ENCODE measurements at places on chromosomes 12 and 14.

DNA sequence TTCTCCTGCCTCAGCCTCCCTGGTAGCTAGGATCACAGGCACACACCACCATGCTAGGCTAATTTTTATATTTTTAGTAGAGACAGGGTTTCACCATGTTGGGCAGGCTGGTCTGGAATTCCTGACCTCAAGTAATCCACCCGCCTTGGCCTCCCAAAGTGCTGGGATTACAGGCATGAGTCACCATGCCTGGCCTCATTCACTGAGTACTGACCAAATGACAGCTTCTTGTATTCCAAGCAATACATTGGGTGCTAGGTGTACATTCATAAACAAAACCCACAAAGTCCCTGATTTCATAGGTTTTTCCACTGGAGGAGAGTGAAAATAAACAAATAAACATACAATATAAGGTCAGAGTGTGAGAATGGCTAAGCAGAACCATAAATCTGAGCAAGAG lies 136.3 kb downstream of the HELB start:
- DNase-seq: no peak

GRCh38 chr12:64560396-64561301 lies 49.6 kb upstream of the RASSF3 start:
- DNase-seq: no peak

- no peak for DNase-seq
Measured at GRCh38 chr14:20417250-20418186, 4.2 kb upstream of the TEP1 start.

- DNase-seq: no peak
Measured at GRCh38 chr12:100234166-100234565, 32.7 kb downstream of the DEPDC4 start.

- no peak for DNase-seq
Measured at GRCh38 chr12:28294300-28294699, 104.0 kb downstream of the CCDC91 start.

GRCh38 chr12:56224954-56225353 lies 812 bp downstream of the NABP2 start:
- DNase-seq: no peak

- DNase-seq: no peak
Measured at GRCh38 chr12:77248036-77248435, 182.7 kb upstream of the E2F7 start.

DNA sequence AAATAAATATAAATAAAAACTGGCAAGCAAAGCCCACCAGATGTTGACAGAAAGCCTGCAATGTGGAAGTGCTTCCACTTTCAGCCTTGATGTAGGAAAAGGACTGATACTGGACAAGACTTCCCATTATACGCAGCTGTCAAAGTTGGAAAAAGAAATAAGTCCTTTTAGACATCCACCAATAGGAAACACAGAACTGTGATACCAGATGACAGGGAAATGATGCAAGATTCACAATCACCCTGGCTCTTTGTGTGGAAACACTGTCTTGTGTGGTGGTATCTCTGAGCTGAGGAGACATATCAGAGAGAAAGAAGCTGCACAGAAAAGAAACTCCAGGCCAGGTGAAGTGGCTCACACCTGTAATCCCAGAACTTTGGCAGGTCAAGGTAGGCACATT lies 13.8 kb upstream of the METAP2 start:
- no peak for DNase-seq

GRCh38 chr14:55454264-55455002 lies 14.0 kb upstream of the TBPL2 start:
- DNase-seq: peak; percentile 52

- no peak for DNase-seq
Measured at GRCh38 chr14:52703664-52704063, 3.3 kb upstream of the PSMC6 start.

GRCh38 chr14:65336191-65336591 lies 76.3 kb upstream of the FUT8 start:
- DNase-seq: no peak

DNA sequence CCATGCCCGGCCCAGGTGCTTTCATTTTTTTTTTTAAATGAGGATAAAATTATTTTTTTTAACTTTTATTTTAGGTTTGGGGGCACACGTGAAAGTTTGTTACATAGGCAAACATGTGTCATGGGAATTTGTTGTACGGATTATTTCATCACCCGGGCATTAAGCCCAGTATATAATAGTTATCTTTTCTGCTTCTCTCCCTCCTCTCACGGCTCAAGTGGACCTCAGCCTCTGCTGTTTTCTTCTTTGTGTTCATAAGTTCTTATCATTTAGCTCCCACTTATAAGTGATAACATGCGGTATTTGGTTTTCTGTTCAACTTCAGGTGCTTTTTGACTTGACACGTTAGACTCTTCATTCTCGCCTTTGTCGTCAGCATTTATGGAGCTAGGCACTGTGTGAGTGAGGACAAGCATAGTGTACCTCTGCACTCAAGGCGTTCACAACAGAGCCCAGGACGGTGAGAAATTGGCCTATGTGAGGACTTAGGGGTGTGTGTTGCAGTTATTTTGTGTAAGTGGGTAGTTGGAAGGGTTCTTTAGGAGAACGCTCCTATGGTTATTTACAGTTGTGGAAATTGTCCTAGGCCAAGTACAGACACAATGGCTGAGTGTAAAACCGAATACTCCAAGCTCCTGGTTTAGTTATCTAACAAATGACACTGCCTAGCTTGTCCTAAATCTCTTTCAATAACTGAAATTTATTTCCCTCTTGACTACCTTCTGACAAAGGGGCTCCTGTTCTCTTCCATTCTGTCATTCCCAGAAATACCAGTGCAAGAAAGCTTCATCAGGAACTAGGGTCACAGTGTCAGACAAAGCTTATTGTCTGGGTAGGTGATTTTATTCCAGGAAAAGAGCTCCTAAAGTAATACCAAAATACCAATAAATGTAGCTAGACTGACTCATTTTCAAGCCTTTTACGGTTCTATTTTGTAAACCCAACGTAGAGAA lies 200.5 kb upstream of the PRICKLE1 start:
- DNase-seq: no peak

DNA sequence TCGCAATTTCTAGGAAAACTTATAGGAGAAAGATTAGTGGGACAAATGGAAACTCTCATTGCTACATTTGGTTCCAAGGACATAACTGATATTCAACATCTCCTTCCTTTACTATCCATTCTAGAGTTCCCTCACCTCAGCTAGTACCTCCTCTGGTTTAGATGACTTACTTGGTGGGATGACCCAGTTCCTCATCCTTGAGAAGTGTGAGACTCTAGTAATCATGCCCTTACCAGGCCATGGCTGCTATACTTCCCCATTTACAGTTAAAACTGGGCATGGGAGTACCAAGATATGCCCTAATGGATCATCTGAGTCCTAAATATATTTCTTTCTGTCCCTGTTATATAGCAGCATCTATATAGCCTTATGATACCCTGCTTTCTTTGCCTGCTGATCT lies 58.1 kb downstream of the IFT81 start:
- DNase-seq: no peak

DNA sequence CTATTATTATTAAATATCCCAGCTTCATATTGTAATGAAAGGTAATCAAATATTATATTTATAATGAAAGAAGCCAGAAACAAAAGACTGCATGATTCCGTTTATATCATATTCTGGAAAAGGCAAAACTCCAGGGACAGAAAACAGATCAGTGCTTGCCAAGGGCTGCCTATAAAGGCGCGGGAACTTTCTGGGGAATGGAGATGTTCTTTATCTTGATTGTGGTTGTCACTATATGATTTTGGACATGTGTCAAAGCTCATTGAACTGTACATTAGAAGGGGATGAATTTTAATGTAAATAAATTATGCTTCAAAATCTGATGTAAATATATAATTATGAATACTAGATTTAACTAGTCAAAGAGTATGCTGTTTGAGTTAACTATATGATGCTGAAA lies 115.4 kb upstream of the KRAS start:
- DNase-seq: no peak

DNA sequence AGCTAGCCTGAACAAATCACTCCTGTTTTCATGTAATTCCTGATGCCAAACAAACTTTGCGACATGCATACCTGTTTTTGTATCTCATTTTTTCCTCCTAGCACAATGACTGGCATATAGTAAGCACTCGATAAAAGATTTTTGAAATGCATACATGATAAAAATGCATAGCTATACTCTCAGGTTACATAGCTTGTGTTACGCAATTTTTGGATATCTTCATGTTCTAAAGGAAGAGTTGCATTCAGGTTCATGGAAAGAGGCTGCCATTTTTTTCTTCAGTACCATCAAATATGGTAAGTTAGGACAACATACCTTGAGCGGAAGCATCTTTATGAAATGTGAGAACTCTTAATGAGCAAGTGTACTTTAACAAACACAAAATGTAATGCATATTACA lies 284.8 kb upstream of the DIO2 start:
- DNase-seq: no peak

DNA sequence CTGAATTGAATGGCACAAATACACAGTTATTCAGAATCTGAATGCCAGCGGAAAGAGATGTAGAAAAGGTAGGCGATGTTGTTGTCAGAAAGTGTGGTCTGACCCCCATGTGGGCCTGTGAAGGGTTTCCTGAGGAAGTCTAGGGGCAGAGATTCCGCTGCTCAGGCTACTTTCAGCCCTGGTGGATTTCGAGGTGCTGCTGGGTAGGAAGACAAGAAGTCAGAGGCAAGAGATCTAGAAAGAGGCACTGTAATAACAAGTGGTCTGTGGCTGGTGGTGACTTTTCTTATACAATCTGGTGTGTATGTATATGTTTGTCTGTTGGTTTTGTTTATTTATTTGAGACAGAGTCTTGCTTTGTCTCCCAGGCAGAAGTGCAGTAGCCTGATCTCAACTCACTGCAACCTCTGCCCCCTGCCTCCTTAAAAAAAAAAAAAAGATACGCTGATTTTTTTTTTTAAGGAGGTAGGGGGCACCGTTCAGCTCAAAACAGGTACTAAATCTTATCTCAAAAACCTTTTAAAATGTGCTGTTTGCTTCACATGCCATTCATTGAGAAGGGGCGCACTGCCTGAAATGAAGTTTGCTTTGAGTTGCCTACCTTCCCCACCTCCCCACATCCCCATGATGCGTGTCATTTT lies 27.1 kb upstream of the MANSC4 start:
- DNase-seq: no peak

DNA sequence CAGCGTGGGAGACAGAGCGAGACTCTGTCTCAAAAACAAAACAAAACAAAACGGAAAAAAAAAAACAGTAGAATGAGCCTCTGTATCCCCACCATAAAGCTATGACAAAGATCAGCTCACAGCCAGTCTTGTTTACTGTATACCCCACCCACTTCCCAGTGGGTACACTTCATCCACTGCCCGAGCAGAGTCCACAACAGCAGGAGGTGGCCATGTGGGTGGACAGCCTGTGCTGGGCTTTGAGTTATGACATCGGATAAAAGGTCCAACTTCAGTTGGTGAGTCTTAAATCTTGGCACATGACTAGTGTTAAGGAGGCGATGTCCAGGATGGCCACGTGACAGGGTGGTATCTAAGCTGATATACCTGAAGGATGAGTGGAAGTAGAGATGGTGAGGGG lies 34.8 kb upstream of the MAPKAPK5 start:
- no peak for DNase-seq

- no peak for DNase-seq
Measured at GRCh38 chr12:9084417-9084816, 31.3 kb downstream of the A2M start.

- no peak for DNase-seq
Measured at GRCh38 chr12:23816394-23816851, 133.0 kb downstream of the SOX5 start.

DNA sequence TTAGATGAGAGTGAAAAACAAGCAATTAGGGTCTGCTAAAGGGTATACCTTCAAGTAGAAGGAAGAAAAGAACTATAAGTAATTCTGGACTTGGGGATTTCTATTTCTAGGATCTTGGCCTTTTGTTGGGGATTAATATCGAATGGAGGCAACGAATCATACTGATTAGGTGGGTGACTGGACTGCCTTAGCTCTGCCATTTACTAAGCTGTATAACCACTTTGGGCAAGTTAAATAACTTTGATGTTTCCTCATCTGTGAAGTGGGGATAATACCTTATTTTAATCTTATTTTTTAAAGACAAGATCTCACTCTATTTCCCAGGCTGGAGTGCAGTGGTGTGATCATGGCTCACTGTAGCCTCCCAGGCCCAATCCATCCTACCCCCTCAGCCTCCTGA lies 6.6 kb downstream of the IKBIP start:
- no peak for DNase-seq

GRCh38 chr12:87866578-87867292 lies 162.5 kb downstream of the C12orf50 start:
- DNase-seq: no peak

GRCh38 chr14:50103558-50103957 lies 12.8 kb downstream of the VCPKMT start:
- DNase-seq: no peak

DNA sequence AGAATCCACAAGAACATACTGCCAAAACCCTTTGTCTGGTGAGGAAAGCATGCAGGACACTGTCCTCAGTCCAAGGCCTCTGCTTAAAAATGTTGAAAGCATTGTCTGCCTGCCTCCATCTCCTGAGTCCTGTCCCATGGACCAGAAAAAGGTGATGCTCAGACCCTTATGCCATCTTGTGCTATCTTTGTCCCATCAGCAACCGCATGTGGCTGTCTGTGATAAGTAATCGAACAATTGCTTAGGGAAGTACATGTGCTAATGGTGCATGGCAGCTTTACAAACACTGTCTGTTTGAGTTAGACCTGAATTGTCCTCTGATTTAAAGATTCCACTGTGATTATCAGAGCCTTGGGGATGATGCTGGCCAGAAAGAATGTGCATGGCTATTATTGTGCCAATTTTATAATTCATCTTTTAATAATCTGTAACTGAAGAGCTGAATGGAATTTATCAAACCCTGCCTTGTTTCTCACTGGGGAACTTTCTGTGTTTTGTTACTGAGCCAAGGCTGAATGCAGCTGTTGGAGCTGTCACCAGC lies 177.5 kb downstream of the DACT1 start:
- no peak for DNase-seq

DNA sequence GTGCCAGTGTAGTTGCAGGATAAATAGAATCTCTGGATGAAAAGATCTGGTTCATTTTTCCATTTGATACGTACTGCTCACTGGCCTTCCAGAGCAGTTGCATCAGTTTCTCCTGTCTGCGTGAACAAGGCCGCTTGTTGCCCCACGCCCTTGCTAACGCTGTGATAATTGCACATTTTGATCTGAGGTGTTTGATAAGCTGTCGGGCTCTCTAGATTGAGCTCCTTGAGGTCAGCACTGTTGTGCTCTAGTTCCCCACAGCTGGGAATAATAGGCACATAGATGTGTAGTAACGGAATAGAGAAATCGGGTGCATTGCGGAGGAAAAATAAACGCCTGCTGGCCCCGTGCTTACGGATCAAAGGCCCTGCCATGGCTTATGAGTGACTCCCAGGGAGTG lies 42.8 kb upstream of the TRAF3 start:
- DNase-seq: no peak

DNA sequence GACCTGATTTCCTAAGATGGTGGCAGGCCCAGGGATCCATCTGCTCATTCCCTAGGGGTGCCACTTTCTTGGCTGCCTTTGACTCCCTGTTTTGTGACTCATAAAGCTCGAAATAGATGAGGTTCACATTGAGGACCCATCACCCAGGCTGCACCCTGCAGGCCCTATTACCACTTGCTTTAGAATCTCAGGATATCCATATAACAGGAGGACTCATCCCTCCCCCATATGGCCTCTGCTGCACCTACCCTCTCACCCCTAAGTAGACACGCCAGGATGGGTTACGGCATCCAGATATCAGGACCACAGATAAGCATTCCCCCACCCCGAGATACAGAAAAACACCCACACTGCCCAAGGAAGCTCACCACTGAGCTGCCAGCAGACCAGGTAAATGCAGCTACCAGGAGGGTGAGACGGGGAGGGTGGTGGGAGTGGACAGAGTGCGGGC lies 155.7 kb downstream of the DPF3 start:
- no peak for DNase-seq
